ENCODE measurements at places on chromosomes 7 and 10. TPM values are rescaled to one million over a fixed set of nuclear protein-coding genes. Genes with fewer than 3 reads are reported as not detected.

OR6B1 gene
- total RNA-seq = not detected

ASZ1 gene
- not detected for total RNA-seq

DENND10 gene
- 64.3 TPM for total RNA-seq

LIPN gene
- not detected for total RNA-seq

PRKCQ gene
- total RNA-seq = 0.12 TPM

ALOX5 gene
- not detected for total RNA-seq

ZWINT gene
- 7.7 TPM for total RNA-seq

MUC12 gene
- total RNA-seq = not detected

FAS gene
- 32.7 TPM for total RNA-seq

UPK3B gene
- 8.6 TPM for total RNA-seq

CFAP69 gene
- 0.17 TPM for total RNA-seq

ABCB1 gene
- total RNA-seq = not detected

ACTL6B gene
- total RNA-seq = not detected

TRIL gene
- 6.5 TPM for total RNA-seq

CCDC172 gene
- total RNA-seq = not detected

ADRB1 gene
- not detected for total RNA-seq

TMEM236 gene
- under 0.01 TPM for total RNA-seq

MBL2 gene
- not detected for total RNA-seq

CELF2 gene
- total RNA-seq = 47.8 TPM

GPNMB gene
- total RNA-seq = 135 TPM

SFTPA1 gene
- not detected for total RNA-seq

OR2A12 gene
- not detected for total RNA-seq

PARG gene
- 13.7 TPM for total RNA-seq

FAM25A gene
- not detected for total RNA-seq

CLIP2 gene
- total RNA-seq = 17.5 TPM

HOXA13 gene
- total RNA-seq = not detected

NPTX2 gene
- total RNA-seq = 0.51 TPM

ZNF425 gene
- total RNA-seq = 2.3 TPM

ZNF365 gene
- 0.12 TPM for total RNA-seq

RARRES2 gene
- total RNA-seq = 90.6 TPM

ZNF438 gene
- 5.4 TPM for total RNA-seq

FZD1 gene
- 26.6 TPM for total RNA-seq

MOGAT3 gene
- not detected for total RNA-seq

GDF2 gene
- total RNA-seq = not detected

CFTR gene
- total RNA-seq = not detected

SLC37A3 gene
- total RNA-seq = 33.5 TPM

PRKG1 gene
- total RNA-seq = 15.3 TPM

MDFIC gene
- total RNA-seq = 35.4 TPM

CPVL gene
- not detected for total RNA-seq

NRF1 gene
- total RNA-seq = 7.3 TPM

MACC1 gene
- under 0.01 TPM for total RNA-seq

HMX3 gene
- not detected for total RNA-seq

NPFFR1 gene
- not detected for total RNA-seq

SLC13A1 gene
- not detected for total RNA-seq

AKR1C3 gene
- total RNA-seq = 12.3 TPM

ADRA2A gene
- total RNA-seq = under 0.01 TPM

SYT15 gene
- total RNA-seq = 2.2 TPM

GIMAP8 gene
- total RNA-seq = not detected
